Cardiac ventricle fibroblast (primary cell): ENCODE measurements at places on chromosomes 6 and 20. TPM values are rescaled to one million over a fixed set of nuclear protein-coding genes. Genes with fewer than 3 reads are reported as not detected.

The UNC5CL gene
- total RNA-seq: not detected in 2 replicates

The MTFR2 gene
- total RNA-seq: 0.88 and 1.5 TPM in 2 replicates

The MOG gene
- not detected in 2 replicates for total RNA-seq

The LAMA2 gene
- 550 and 573 TPM in 2 replicates for total RNA-seq

The PRND gene
- 0.06 and 0.15 TPM in 2 replicates for total RNA-seq

The MUCL3 gene
- not detected in 2 replicates for total RNA-seq

The KCNG1 gene
- 2.8 and 5.1 TPM in 2 replicates for total RNA-seq

The ENPP5 gene
- total RNA-seq: 0.39 and 1.3 TPM in 2 replicates

The METTL24 gene
- not detected in 2 replicates for total RNA-seq

The LY6G6C gene
- not detected in 2 replicates for total RNA-seq

The PHACTR1 gene
- 1.9 and 3.9 TPM in 2 replicates for total RNA-seq

The DCDC2 gene
- not detected in 2 replicates for total RNA-seq

The LCA5 gene
- 3.9 and 4.7 TPM in 2 replicates for total RNA-seq

The ESR1 gene
- total RNA-seq: 0.94 and 1.8 TPM in 2 replicates

The TSBP1 gene
- not detected in 2 replicates for total RNA-seq

The PFDN6 gene
- total RNA-seq: 45.7 and 55.3 TPM in 2 replicates

The C4A gene
- total RNA-seq: 39.7 and 65.0 TPM in 2 replicates

The NMBR gene
- not detected in 2 replicates for total RNA-seq

The ATP9A gene
- 21.8 and 22.9 TPM in 2 replicates for total RNA-seq

The FABP7 gene
- total RNA-seq: not detected in 2 replicates

The FLRT3 gene
- not detected in 2 replicates for total RNA-seq

The GGTLC1 gene
- not detected in 2 replicates for total RNA-seq

The TRIM31 gene
- not detected in 2 replicates for total RNA-seq

The OTOR gene
- not detected in 2 replicates for total RNA-seq

The SAPCD1 gene
- 0.44 and 0.50 TPM in 2 replicates for total RNA-seq

The PLAGL2 gene
- 3.2 and 4.5 TPM in 2 replicates for total RNA-seq

The RSPO3 gene
- total RNA-seq: 0.50 and 0.59 TPM in 2 replicates

The GABRR1 gene
- not detected in 2 replicates for total RNA-seq

The CGA gene
- total RNA-seq: not detected in 2 replicates

The PPP1R3D gene
- total RNA-seq: 4.3 and 7.1 TPM in 2 replicates

The PDRG1 gene
- total RNA-seq: 6.1 and 7.9 TPM in 2 replicates
